ENCODE measurements at places on chromosomes 16 and 17.

DNA sequence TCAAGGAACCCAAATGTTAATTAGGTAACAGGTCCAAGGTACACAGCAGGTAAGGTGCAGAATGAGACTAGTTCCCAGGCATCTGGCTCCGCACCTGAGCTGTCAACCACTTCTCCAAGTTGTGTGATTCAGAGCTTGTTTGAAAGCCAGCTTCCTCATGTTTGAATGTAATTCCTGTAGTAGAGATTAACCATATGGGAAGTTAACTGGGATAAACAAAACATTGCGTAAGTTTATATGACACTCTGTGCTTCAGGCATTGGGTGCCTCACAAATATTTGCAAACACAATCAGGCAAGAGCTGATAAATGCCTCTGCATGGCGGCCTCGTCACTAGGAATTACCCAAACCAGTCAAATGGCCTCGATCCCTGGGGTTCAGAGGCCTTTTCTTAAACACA lies 27.9 kb upstream of the CPHXL start:
- DNase-seq: no peak

GRCh38 chr16:10618710-10619209 lies 38.4 kb upstream of the EMP2 start:
- DNase-seq: no peak

DNA sequence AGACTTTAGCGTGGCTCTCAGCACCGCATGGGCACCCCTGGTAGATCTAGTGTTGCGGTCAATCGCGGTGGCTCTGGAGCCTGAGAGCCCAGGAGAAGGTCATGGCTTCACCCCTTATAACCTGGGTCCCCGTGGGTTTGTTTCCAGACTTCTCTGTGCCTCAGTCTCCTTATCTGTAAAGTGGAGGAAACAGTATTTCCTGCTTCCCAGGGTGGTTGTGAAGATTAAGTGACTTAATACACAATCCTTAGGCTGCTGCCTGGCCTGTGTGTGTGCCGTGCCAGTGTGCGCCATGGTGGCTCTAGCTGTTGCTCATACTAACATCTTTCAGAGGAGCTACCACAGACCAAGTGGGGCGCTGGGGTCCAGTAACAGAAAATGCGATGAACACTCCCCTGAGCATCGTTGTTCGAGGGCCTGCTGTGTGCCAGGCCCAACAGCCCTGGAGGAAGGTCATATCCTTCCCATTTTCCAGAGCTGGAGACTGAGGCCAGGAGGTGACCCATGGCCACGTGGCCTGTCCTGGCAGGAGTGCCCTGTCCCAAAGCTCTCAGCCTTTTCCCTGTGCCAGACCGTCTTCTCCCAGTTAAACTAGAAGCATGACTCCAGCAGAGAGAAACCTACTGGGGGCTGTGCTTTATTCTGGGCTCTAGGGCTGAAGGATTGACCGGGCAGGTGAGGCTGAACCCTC lies 70.1 kb downstream of the CMIP start:
- no peak for DNase-seq

DNA sequence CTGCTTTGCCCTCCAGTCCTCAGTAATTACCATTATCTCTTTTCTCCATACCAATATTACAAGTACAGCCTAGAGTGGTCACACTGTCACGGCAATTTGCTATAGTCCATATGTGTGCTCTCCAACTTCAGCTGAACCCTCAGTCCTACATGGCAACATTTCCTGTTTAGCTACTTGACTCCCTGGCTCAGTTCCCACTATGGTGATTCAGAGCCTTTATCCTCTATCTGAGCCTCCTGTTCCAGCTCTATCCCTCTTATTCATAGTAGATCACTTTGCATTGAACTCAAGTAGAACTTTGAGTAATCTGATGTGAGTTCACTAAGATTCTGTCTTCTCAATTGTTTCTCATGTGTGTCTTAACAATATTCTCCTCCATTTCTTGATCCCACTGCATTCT lies 43.7 kb upstream of the GOSR1 start:
- peak; percentile 56 for DNase-seq

DNA sequence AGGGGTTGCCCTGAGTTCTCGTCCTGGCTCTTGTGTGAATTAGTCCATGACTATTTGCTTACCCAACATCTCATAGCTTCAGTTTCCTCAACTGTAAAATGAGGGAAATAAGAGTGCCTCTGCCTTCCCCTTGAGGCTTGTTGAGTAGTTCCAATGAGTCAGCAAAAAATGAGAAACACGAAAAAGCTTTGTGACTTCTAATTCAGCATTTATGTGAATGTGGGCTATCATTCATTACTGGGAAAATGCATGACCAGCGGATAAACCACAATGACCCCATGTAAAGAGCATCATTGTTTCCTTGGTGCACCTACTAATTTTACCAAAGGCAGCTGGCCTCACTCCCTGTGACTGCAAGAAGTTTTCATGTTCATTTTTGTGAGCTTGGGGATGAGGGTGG lies 374.6 kb upstream of the HSBP1 start:
- DNase-seq: no peak

GRCh38 chr16:19179546-19180490 lies 11.8 kb downstream of the SYT17 start:
- DNase-seq: no peak

- DNase-seq: no peak
Observed at GRCh38 chr16:24253192-24253591, 2.9 kb upstream of the CACNG3 start.

DNA sequence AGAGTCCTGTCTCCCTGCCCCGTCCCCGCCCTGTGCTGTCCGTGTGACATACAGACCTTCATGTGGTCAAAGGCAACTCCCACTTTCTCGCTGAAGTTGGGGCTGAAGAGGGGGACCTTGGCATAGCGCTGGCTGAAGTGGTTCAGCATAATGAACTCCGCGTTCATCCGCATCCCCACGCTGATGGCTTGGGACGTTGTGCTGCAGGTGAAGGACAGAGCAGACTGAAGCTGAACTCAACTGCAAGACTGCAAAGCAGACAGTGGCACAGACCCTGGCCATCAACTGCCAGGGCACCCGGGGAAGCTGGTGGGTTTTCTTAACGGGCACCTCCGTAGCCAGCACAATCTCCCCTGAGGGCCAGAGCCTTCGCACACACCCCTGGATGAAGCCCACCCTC lies 24.2 kb downstream of the ELAC2 start:
- DNase-seq: no peak

DNA sequence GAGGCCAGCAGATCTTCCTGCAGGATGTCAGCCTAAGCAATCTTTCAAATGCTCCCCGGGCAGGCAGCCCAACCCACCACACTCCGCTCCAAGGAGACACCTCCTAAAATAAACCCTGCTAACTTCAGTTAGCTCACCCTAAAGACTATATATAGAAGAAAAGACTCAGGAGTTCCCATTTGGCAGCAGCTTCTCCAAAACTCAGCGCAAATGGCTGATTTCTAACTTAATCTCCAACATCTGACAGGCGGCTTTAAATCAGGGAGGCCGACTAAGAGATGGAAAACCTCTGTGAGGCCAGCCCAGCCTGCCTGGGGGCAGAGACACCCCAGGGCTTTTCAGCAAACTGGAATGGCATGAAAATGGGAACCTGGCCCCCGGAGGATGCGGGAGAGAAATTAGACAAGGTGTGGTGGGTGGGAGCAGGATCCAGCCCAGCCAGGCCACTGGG lies 91.6 kb downstream of the XYLT1 start:
- DNase-seq: no peak

DNA sequence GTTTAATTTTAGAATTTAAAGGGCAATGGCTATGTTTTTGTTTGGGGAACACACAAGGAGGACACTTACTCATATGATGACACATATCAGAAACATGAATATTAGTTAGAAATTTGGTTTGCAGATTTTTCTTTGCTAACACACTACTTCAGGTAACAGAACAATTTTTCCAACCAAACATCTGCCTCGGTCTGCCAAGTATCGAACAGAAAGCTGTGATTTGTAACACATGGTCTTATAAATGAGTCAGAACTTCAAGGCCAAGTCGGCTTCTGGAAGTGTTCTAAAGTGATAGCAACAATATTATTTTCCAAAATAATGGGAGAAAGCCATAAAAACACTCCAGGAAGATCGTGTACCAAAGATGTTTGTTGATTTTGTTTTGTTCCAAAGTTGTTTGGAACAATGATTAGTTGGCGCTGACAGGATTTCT lies 75.9 kb upstream of the PMFBP1 start:
- no peak for DNase-seq
